ENCODE measurements at places on chromosomes 13 and 19. TPM values are rescaled to one million over a fixed set of nuclear protein-coding genes. Genes with fewer than 3 reads are reported as not detected.

- DNase-seq, result no peak
Measured at GRCh38 chr19:28847468-28847867, 365.5 kb downstream of the UQCRFS1 start.

GRCh38 chr19:57438925-57439324, 3.8 kb downstream of the ZNF749 start:
- no peak for DNase-seq

GRCh38 chr13:26558987-26559386, 1.5 kb downstream of the WASF3 start:
- DNase-seq, result no peak

DNA sequence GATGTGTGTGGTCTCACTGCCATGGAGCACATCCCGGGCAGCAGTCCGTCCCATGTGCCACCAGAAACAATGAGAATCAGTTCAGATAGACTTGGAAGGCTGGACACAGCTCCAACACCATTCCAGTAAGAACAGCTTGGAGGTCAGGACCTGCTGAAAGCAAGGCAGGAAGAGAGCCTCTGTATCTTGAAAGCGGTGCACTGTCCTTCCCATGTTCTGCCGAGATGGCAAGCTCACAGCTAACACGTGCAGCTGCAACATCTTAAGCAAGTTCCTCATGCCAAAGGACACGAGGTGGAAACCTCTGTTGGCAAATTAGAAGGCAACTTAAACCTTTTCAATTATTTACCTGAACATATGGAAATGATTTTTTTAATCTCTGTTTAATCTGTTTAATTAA, 175.4 kb downstream of the DLEU7 start:
- no peak for DNase-seq

DNA sequence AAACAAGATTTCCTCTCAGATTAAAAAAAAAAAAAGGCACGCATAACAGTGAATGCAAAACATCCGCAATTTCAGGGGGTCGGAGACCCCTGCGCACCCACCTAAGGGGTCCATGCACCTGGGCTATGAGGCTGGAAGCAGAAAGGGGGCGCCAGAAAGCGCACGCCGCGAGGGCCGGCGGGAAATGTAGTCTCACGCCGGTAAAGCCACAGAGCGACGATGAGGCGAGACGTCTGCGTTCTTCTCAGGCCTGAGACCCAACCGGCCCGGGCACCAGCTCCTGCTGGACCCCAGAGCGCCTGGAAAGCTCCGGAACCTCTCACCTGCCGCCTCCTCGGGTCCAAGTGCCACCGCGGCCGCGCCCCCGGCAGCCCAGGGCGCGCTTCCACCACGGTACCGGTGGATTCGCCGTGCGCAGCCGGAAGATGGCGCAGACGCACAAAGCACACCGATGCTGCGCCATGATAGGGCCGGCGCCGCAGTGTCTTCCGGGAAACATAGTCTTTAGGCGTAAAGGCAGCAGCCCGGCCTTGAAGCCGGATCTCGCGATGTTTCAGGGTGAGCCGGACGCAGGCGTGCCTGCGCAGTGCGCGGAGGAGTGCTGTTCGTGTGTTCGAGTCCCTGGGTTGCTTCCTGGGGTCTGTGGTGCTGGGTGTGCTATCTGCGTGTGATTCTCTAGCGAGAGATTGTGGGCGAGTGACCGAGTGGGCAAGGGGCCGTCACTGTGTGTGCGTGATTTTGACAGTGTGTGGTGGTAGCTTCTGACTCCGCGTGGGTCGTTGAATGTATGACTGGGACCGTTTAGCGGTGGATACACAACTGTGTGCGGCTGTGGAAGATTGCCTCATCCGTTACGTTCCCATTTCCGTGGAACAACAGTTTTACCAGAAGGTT, at the start of gene ZNF582:
TSS of gene ZNF582 (minus strand) at position 416 of the 894 bp plus-strand sequence. CDS start 1,782 bp downstream, outside the sequence.
- DNase-seq, result peak; percentile 95

- peak; percentile 31 for DNase-seq
Measured at GRCh38 chr13:99415014-99415650, 86.1 kb upstream of the TM9SF2 start.

DNA sequence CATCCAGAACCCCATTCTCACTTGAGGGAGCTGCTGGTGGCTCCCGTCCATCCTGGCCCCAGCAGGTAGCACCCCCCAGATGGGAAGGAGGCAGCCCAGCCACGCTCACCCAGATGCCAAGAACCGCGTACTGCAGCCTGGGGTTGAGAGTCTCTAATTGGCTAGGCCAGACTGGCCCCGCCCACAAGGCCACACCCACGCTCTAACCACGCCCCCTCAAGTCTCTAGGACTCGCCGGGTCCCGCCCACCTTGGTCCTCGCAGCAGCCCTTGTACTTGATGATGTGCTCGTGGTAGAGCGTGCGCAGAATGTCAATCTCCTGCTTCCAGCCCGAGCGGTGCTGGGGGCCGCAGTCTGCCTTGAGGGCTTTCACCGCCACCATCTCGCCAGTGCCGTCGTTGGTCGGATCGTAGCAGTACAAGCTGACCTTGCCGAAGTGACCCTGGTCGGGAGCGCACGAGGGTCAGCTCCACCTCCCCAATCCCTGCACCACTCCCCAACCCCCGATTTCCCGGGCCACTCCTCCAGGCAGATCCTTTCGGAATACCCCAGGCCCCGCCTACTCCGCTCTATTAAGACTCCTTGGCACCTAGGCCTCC, 14.5 kb upstream of the ICAM3 start:
- no peak for DNase-seq

Gene ALOX5AP
- total RNA-seq, result 5.4 TPM

Gene SOX21
- not detected for total RNA-seq

All from cardiac septum (tissue), 1 donor.